ENCODE measurements at places on chromosomes 6 and 20.

DNA sequence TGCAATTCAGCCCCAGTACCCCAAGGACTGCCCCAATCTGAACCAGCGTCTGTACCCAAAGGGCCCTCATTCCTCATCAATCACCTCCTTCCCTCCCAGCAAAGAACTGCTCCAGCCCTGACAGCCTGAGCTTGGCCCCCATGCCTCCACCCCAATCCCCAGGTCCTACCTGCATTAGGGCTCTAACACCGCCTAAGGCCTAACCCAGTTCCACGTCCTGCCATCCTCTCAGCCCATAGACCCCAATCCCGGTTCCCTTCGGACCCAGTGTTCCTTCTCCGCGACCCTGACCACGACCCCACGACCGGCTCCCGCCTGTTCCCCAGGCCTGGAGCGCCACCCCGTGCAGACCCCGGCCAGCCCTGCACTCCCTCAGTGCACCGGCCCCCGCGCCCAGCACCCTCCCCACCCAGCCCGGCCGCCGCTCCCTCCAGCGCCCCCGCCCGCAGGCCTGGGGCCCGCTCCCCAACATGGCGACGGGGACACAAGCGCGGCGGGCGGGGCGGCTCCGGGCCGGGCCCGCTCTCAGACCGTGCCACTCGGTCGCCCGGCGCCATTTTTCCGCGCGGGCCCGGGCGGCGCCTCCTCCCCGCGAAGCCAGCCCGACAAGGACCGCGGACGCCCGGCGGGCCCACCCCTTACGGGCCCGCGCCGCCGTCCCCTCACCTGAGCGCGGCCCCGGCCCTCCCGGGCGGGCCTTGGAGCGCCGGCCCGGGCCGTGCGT, 483 bp downstream of the NCOA6 start:
- DNase-seq = peak; percentile 69

DNA sequence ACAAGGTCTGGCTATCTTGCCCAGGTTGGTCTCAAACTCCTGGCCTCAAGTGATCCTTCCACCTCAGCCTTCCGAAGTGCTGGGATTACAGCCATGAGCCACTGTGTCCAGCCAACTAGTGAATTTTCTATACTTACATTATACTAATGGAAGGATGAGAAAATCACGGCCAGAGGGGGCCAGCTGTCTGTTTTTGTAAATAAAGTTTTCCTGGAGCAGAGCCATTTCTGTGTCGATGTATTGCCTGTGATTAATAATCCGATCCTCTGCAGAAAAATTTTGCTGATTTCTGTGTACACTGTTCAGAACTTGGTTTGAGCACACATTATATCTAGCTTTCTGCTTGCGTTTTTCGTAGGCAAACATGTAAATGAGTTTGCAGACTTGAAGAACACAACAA, 28.8 kb downstream of the PTPRT start:
- DNase-seq = no peak

GRCh38 chr20:17867131-17867925, 101.3 kb downstream of the SNX5 start:
- no peak for DNase-seq

DNA sequence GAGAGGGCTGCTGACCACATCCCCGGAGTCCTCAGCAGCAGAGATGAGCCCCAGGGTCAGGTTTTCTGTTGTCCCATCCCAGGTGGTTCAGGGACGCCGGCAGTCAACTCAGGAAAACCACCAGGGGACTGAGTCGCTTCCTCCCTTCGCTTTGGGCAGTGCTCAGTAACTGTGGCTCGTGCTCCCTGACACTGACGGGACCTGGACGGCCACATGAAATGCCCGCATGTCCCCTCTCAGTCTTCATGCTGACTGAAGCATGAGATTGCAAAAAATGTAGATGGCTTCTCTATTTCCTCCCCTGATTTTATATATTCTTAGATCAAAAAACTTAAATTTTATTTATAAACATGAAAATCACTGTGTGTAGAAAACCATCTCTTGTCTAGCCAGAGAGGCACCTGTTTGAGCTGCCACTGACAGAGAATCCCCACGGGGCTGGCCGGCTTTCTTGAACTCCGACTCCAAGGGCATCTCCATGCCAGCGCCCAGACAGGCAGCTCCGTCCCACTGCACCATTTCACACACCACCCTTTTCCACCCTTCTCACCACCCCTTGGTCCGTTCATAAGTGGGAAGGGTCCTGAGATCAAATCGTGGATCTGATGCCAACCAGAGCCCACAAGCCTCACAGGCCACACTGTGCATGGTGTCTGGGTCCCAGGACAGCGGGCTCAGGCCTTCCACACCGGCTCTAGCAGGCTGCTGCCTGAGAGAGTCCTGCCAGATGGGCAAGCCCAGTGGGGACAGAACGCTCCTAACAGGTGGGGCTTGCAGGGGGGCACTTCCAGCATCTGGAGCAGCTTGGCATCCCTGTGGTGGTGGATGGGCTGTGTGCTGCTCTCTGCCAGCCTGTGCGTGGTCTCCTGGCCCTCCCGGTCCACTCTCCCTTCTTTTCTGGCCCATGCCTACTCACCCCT, 98.2 kb downstream of the SMOC2 start:
- no peak for DNase-seq

DNA sequence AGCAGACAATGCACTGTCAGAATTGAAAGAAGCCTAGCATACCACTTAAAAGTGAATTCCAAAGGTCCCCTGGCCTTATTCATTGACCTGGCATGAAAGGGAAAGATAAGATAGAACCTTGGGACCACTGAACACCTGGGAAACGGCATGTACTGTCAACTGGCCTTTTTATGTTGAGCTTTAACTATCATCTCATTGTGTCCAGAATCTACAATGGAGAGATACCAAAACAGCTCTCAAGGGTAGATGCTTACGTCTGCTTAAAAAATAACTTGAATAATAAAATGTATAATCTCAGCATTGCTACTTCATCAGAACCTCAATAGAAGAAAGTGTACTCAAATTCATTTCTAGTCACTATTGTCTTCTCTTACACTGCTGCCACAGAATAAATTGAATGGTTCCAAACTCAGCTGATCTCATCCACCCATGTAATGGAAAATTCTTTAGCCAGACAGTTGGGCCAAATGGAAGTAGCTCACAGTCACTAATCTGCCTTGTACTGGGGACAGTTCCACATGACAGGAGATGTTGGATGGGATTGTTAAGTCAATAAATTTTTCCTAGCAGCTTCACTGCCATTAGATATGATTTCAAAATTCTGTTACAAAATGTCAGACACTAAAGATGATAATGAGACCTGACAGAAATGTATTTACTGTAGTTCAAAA, 93.8 kb downstream of the MLIP start:
- no peak for DNase-seq

DNA sequence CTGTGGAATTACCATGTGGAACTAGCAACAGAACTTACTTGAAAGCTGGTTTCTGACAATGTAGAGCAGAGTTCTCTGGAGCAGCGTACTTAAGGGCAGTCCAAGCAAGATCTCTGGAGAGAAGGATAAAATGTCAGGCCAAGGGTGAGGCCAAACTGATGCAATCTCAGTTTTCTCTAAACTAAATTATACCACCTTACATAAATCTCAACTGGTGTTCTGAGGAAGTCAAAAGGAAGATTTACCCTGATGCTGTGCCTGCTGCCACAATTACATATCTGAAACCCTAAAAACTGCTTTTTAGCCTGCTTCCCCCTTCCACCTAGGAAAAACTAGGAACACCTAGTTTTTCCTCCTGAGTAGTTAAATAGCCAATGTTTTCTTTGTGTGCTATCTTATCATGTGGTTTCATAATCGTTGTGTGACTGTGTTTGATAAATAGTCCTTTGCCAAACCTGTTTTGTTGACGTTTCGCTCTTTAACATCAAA, 28.1 kb downstream of the NCOA7 start:
- no peak for DNase-seq

GRCh38 chr6:105898286-105898685, 187.8 kb upstream of the PRDM1 start:
- DNase-seq = no peak

- DNase-seq = no peak
Observed at GRCh38 chr20:1536893-1537730, 20.4 kb downstream of the SIRPD start.

DNA sequence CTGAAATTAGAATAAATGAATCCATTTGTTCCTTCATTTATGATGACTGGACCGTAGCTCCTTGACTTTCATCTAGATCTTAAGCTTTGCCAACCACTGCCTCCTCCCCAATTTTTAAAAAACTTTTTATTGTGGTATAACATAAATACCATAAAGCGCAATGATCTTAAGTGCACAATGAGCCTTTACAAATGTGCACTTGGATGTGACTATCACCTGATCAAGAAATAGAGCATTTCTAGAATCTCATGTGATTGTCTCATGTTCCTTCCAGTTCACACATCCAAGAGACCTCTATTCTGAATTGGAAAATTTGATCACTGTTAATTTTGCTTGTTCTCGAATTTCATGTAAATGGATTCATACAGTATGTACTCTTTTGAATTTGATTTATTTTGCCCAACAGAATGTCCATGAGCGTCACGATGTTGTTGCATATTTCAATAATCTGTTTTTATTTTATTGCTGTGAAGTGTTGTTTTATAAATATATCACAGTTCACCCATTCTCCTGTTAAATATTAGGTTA, 442.2 kb downstream of the CDKAL1 start:
- DNase-seq = no peak

DNA sequence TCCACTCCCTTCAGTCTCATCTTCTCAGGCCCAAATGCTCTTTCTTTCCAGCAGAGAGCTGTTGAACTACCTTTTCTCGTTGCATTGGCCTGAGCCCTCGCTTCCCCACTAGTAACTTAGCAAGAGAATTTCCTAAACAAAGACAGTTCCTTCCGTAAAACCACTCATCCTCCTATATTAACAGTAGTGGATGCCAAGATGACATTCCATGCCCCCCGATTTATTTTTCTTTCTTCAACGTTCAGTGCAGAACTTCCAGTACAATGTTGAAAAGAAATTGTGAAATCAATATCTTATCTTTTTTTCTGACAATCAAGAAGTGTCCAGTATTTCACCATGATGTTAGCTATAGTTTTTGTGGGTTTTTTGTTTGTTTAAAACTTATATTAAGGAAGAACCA, 45.8 kb downstream of the SOX4 start:
- no peak for DNase-seq

GRCh38 chr6:12229332-12229731, 60.8 kb upstream of the EDN1 start:
- no peak for DNase-seq

- no peak for DNase-seq
Observed at GRCh38 chr6:70527071-70527737, 39.5 kb upstream of the SDHAF4 start.

DNA sequence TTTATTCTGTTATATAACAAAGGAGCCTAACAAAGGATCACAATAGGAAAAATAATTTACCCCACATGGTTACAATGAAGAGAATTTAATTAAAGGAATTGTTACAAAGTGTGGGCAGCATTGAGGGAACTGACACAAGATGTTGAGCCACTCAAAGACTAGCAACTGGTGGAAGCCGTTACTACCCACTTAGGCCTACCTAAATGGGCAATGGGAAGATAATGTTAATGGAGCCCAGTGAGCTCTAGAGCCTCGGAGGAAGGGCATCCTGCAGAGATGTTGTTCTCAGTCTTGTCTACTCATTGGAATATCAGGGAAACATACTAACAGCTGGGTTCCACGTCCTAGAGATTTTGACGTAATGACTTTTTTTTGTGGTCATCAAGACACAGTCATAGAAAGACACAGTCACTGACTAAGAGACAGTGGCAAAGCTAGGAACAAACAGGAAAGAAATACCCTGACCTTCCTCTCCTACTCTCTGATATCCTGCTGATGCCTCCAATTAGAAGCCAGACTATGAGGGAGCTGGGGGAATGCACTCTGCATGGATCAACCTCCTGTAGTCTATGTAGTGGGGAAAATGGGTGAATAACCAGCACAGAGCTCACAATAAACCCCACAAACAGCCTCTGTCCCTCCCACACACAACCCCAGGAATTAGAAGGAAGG, 523.8 kb upstream of the FLRT3 start:
- DNase-seq = no peak

GRCh38 chr6:7166410-7167293, 58.9 kb downstream of the RREB1 start:
- no peak for DNase-seq

GRCh38 chr6:113744861-113745260, 112.3 kb upstream of the MARCKS start:
- no peak for DNase-seq

- no peak for DNase-seq
Observed at GRCh38 chr20:19252451-19253120, 40.1 kb downstream of the SLC24A3 start.

- no peak for DNase-seq
Observed at GRCh38 chr20:5825130-5825719, 75.0 kb downstream of the SHLD1 start.

DNA sequence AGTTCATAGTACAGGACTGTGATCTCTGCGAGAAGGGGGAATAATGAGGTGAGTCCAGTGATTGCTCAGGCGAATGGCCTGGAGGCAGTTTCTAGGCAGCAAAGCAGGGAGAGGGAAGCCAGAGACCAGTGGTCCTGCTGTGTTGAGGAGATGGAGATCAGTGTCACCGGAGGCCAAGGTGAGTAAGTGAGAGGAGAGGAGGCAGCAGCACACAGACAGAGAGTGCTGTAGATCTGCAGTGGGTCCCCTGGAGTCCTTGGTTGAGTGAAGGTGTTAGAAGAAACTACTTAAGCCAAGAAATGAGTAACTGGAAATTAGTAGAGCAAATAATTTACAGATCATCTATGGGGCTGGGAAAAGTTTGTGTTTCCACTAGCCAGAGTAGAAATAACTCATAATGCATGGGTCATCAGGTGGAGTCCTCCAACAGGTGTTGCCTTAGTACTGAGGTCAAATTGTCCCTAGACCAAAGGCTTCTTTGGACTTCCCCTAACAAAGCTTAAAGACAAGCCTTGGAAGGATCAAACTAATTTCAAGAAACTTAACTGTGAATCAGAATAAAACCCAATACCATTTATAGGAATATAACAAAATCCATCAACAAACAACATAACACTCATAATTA, 13.6 kb downstream of the HEBP2 start:
- no peak for DNase-seq

DNA sequence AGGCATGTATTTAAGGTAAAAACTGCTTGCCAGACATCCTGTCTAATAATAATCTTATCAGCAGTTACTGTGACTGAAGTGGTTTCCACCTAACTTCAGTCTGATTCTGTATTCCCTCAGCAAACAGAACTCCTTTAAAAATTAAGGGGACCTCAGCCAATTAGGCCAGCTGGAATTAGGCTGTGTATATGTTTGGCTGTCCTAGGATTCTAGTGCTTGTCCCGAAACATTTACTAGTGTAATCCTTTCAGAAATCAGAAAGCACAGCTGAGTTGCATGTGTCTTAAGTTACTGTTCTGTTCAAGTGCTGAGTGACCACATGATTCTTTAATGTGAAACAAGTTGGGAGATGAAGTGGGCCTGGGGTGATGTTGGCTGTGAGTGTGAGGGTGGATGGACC, 120.9 kb upstream of the SUPT3H start:
- DNase-seq = no peak

- DNase-seq = no peak
Observed at GRCh38 chr20:39903806-39904465, 785.1 kb downstream of the MAFB start.

Data from CD4-positive, alpha-beta T cell treated with Interleukin-17A for 1 hour (primary cell).